LNCaP clone FGC (cell line): ENCODE measurements at places on chromosomes 5 and 9.

DNA sequence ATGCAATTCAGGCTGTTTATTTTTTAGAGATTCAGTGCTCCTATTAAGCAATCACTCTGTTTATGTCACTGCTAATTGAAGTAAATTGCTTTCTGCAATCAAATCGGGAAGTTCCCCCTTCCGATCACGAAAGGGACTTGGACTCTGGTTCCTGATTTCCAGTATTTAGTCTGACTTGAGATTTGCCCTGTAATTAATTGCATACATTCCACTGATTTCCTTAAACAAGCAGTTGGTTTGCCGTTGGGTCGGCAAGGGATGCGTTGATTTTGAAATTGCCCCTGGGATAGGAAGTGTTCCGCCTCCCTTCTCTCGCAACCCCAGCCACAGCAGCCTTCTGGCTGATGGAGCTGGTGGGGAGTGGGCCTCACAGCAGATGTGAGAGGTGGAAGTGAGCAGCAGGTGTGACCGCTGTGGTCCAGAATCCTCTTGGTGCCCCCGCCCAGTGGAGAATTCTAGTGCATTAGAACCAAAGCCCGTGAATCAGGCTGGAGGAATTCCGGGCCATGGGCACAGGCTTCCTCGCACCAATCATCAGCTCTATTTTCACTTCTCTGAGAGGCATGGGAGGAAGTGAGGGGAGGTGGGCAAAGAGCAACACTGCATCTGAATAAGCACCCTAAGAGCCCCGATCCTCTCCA, 102.5 kb downstream of the SPRY4 start:
- DNase-seq: no peak

- no peak for DNase-seq
Measured at GRCh38 chr5:76859591-76860247, 9.9 kb downstream of the S100Z start.

GRCh38 chr5:50445296-50445949, 4.3 kb upstream of the EMB start:
- DNase-seq: no peak

- DNase-seq: no peak
Measured at GRCh38 chr5:97501965-97502305, 318.9 kb upstream of the RIOK2 start.

DNA sequence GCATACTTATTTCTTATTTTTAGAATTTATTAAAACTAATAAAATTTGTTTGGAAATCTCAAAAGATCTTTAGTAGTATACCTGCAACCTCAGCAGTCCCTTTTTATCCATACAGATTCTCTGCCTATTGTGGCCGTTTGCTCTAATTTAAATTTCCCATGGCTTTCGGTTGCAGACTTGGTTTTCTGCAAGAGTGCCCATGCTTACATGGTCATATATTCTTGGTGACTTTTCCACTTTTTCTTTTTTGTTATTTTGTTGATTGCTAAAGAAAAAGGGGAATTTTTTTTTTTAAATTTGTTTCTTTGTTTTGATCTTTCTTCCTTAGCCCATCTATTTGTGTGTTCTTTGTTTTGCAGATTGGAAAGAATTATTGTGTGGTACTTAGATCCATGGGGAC, 20.6 kb downstream of the ZCCHC7 start:
- no peak for DNase-seq

DNA sequence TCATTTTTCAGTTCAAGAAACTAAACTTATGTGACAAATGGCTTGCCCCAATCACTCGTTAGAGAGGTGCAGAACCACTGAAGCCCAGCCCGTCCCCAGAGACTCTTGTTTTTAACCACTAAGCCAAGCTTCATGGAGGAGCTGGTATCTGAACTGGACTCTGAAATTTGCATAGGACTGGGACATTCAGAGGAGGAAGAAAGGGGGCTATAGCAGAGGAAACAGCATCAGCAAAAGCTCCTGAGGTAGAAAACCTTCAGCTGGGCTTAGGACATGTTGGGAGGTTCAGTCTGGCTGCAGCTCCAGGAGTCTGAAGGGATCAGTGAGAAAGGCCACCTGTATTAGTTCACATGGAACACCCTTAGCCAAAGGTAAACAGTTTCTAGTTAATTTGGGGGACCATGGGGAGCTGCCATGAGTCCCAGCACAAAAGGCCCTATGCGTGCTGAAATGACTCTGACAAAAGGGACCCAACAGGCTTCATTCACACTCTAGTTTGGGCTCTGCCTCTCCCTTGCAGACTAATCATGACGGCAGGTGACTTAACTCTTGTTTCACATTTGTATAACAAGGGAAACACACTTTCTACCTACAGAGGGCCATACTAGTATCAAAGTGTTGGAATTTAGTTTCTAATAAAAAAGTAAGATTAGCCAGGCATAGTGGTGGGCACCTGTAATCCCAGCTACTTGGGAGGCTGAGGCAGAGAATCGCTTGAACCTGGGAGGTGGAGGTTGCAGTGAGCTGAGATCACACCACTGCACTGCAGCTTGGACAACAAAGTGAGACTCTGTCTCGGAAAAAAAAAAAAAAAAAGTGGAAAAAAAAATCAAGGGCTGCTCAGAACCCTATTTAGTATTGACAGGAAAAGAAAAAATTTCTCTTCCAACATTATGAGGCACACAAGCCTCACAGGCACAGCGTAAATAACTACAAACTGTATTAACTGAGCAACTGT, 10.2 kb downstream of the FBXO10 start:
- DNase-seq: no peak

GRCh38 chr5:150146862-150147601, 8.6 kb downstream of the PDGFRB start:
- DNase-seq: no peak

GRCh38 chr9:20220286-20220685, 402.0 kb downstream of the MLLT3 start:
- no peak for DNase-seq
